Muscle of arm (tissue), 14 donors: ENCODE measurements at places on chromosomes 4 and X.

- DNase-seq = peak; percentile 43
Measured at GRCh38 chrX:13911586-13911985, 94.7 kb upstream of the GPM6B start.

- no peak for DNase-seq
Measured at GRCh38 chr4:155597933-155598451, 68.7 kb upstream of the GUCY1A1 start.

DNA sequence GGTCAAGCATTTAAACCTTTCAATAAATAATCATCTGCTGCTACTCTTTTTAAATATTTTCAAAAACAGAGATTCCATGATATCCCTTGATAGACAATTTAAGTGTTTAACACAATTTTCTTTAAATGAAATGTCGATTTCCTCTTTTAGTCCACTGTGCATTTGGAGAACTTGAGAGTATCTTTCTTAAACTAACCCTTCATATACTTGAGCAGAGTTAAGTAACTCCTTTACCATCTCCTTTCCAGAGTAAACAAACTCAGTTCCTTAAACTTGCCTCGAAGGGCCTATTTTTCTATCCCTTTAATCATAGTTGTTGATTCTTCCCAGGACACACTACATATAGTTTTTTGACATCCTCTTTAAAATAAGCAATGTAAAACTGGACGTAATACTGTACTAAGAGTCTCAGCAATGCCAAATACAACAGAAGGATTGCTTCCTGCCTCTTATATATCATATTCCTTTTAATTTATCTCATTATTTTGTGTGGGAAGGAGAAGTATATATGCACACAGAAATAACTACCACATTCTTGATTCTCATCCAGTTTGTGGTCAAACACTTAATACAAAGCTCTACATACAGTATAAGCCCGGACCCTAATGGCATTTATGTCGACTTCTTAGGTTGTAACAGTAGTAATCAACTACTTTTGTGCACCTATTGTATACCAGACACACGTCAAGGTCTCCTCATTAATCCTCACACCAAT, 22.8 kb downstream of the RAB28 start:
- DNase-seq = no peak

DNA sequence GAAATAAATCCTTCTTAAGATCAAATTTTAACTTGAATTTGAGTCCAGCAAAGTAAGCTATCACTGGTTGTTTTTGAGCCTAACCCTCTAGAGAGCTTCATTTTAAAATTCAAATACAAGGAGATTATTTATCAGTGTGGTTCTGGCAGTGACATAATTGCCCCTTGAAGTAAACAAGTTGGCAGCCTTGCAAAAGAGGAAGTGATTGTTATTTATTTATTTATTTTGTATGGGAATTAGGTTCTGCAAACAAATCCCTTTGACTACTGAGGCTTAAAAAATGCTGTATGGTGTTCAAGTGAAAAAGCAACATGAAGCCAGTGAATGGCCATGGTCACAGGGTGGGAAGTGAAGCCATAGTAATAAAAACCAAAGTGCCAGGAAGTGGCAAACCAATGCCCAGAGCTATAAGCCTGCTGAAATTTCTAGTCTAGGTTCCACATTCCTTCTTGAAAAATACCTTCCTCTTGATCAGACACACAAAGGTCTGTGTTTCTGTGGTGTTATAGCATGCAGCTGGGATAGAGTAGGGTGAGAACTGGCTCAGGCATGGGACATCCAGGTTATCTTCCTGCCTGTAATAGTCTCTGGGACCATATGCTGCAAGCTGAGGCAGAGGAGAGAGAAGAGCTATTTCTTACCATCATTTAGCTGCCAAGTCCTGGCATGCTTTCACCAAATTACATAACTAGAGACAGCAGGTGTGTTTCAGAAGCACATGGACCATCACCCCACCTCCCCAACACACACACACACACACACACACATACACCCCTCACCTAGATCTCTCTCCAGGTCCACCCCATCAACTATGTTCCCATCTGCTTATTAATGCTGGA, 47.1 kb upstream of the TSPAN7 start:
- DNase-seq = no peak

GRCh38 chrX:51894697-51895336, 1.4 kb downstream of the MAGED1 start:
- DNase-seq = peak; percentile 31

- no peak for DNase-seq
Measured at GRCh38 chrX:12825801-12826200, 34.6 kb downstream of the PRPS2 start.

- no peak for DNase-seq
Measured at GRCh38 chr4:28360681-28361080, 1500.0 kb downstream of the STIM2 start.

GRCh38 chr4:64870558-64870957, 461.3 kb upstream of the TECRL start:
- no peak for DNase-seq

- peak; percentile 5 for DNase-seq
Measured at GRCh38 chr4:39181520-39181904, 817 bp upstream of the WDR19 start.

DNA sequence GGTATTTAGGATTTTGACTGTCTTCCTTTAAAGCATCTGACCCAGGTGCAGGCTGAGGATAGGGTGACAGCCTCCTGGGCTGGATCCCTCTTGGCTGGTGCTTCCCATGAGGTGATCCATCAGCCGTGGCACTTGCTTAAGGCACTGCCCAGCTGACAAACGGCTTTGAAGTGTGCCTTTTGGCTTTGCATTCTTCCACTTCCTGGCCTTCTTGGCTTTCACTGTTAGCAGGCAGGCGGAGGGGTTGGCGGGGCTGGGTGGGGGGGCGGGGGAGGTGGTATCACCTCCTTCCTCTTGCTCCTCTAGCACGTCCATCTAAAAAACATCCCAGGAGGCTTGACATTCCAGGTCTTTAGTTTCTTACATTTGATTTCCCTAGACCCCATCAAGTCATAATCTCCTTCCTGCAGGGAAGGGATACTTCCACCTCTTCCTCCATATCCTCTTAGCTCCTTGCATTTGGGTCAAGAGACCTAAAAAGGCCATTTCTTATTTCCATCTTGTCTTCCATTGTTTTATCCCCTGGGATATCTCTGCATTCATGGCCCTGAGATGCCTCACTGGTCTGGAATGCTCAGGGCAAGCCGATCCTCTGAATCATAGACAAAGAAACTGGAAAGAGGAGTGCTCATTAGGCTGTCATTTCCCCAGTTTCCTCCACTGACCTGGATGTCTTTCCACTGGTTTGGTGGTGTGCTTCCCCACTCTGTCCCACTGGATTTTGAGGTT, 11.3 kb upstream of the APLN start:
- no peak for DNase-seq

DNA sequence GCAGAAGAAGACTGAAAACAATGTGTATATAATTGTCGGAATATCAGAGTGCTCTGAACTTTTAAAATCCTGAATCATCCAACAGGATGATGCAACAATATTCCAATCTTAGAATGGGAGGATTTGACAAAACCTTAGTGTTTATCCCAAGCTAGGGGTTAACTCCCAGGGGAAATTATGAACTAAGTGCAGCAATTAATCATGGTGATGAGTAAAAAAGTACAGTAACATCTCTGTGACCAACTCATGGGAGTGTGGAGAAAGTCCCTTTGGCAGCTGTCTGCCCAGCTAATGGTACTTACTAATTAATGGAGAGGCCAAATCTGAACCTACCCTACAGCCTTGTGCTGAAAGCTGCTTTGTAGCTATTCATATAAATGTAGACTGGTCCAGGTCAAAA, 257.6 kb upstream of the DDX53 start:
- DNase-seq = no peak

GRCh38 chr4:27128443-27128842, 267.8 kb downstream of the STIM2 start:
- DNase-seq = no peak

DNA sequence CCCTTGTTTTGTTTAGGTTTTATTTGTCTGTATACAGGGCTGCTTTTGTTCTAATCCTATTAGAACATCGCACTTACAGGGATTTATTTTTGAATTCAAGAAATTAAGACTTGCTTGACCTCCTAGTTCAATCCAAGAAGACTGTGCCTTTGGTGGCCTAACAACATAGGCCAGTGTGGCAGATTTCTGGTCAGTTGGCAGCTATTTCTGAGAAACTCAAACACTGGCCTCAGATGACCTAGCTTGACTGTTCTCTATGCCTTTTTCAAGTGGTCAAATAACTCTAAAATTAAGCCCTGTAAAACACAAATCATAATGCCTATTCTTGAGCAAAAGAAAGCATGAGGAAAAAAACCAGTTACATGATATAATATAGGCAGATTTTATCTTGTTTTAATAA, 89.3 kb upstream of the GPR34 start:
- DNase-seq = no peak

DNA sequence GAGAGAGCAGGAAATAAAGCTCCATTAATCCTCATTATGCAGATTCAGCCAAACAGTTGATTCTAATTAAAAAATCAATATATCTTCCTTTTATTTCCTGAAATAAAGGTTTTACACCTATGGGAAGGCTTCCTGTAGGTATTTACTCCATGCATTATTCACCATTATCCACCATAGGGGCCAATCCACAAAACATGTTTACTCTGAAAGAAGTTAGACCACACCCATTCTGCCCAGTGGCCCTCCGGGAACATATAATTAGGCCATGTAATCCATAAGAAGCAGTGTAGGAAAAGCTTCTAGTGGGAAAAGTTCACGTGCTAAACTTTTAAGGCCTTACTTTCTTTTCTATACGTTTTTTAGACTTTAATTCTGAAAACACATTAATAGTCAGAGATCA, 57.7 kb downstream of the SAT1 start:
- DNase-seq = no peak

DNA sequence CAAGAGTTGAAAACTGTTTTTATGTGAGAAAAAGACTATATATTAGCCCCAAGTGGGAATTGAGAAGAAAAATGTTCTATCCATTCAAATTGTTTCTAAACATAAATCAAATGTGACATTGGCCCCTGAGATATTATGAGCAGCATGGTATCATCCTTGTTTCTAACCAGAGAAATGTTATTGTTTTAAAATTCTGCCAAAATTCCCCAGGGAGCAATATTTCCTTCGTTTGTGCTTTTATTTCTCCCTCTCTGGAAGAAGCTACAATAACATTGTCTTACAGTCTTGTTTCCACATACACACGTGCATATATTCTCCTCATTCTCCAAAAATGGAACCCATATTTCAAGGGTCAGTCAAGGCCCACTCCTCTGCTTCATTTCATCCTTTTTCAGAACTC, 46.7 kb downstream of the MAGEB17 start:
- DNase-seq = no peak

GRCh38 chr4:100591161-100591876, 73.5 kb upstream of the EMCN start:
- DNase-seq = peak; percentile 86

- DNase-seq = peak; percentile 11
Measured at GRCh38 chrX:96770315-96770714, 85.7 kb downstream of the DIAPH2 start.

DNA sequence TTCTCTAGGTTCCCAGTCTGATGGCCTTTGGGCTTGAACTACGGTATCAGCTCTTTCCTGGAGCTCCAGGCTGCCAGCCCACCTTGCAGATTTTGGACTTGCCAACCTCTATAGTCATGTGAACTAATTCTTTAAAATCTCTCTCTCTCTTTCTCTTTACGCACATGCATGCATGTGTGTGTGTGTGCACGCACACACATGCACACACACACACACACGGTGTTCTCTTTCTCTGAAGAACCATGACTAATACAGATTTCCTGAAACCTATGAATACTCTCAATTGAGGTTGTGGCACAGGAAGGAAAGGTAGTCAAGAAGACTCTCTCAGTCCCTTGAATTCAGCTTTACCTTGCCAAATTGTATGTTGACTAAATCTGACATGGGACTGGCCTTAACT, 6.2 kb upstream of the ZCCHC13 start:
- DNase-seq = no peak

DNA sequence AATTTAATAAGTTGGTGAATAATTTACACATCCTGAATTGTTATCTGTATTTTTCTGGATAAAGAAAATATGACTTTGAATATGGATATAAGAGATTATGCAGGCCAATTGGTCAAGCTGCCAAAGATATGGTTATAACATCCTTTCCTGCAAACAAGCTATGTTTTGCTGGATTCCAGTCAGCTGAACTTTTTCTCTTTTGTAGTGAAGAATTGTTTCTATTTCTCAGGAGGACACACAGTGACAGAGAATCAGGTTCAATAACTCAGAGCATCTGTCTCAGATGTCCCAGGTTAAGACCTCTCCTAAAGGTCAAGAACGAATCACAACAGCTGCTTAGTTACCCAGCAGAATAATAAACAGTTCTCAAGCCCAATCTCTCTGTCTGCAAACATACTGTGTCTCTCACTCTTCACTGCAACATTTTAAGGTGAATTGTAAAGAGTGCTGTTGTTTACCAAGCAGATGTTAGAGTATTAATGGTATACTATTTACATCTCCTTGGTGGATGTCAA, 189.5 kb upstream of the ANKRD50 start:
- peak; percentile 35 for DNase-seq

GRCh38 chrX:23752740-23753415, 9.8 kb upstream of the ACOT9 start:
- peak; percentile 46 for DNase-seq

DNA sequence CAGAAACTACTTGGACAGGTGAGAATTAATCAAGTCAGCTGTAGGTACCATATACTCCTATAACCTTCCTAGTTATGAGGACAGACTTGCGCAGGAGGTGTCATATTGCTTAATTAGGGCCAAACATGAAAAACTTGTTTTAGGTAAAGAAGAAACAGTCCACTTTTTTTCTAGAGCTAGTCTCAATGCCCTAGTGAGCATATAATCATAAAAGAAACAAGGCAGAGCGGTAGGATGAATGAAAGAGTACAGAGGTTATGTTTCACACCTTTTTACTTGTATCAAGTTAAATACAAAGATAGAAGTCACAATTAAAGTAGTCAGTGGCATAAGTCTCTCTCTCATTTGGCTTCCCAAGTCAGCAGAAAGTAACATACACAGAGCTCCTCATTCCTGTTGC, 88.9 kb downstream of the RPS6KA6 start:
- no peak for DNase-seq

DNA sequence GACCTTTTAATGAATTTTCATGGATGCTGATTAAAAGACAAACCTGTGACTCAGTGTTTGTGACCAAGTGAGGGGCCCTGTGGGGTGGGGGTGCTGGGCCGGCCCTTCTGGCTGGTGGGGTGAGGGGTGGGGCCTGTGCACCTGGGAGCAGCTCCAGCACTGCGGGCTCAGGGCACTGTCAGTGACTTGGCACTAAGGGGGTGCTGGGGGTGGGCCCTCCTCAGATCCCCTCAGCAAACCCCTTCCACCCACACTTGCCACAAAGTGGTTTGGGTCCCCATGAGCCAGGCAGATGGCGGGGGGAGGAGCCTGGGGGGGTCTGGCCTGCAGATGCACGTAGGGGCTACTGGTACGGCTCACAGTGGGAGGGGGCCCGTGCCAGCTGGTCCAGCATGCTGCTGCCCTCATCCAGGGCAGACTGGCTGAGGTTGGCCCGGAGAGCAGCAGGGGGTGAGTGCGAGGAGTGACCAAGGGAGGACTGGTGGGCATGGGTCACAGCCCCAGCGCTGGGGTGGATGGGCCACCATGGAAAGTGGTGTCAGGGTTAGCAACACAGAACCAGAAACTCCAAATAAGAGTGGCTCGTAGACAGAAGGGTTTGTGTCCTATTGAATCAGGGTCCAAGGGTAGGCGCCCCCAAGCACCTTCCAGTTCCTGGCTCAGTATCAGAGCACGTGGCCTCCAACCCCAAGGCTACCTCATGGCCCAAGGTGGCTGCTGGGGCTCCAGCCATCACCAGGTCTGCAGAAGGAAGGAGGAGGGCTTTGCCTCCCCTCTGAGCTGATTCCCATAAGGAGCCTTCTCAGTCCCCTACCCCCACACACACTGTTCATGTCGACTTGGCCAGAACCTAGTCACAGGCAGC, 10.1 kb downstream of the NKX1-1 start:
- no peak for DNase-seq

GRCh38 chr4:53101191-53101581, 239.1 kb downstream of the RASL11B start:
- no peak for DNase-seq
